Activated T-cell treated with anti-CD3 and anti-CD28 coated beads, Interleukin-2, amount 50 U/mL, for 72 hours (primary cell): ENCODE measurements at places on chromosomes 12 and 14.
A peak's percentile ranks its signal among the peaks of the same experiment; 100 is the strongest.

DNA sequence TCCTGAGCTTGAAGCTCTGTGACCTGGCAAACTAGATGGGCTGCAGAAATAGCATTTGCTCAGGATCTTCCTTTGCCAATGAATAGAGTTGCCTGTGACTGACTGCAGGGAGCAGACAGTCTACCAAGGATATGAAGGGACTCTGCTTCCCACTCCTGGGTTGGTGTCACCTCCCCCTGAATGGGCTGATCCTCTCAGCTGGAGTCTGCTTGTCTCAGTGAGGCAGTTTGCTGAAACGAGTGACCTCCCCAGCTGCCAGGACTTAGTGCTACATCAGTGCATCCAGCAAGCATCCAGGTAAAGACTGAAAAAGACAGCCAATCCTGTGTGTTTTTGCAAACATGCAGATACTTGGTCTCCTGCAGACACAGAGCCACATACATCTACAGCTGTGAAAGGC, 28.5 kb downstream of the PAH start:
- no peak overlapping the region for H3K4me3 ChIP-seq
- no peaks in the 10 kb centered on the region for H3K36me3 ChIP-seq
- H3K27me3 ChIP-seq: peaks cover 8% of the 10 kb centered on the region

DNA sequence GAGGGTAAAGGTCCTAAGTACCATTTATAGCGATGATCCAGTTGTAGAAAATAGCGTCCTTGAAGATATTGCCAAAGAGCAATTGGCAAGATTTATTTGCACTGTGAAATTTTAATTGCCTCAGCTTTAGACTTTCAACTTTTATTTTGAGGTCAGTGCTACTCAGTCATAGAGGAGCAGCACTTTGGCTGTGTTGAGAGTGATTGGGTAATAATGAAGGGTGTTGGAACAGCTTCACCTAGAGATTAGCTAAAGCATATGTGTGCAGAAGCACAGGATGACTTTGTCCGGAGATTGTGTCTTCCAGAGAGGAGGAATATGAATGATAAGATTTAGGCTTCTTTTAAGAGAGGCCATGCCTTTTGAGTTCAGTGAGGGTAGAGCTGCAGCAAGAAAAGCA, 164.8 kb downstream of the NPAS3 start:
- no peaks in the 10 kb centered on the region for H3K27me3 ChIP-seq
- H3K4me1 ChIP-seq: no peaks in the 10 kb centered on the region
- DNase-seq: no peak
- no peaks in the 10 kb centered on the region for H3K36me3 ChIP-seq
- no peak overlapping the region for H3K27ac ChIP-seq
- H3K4me3 ChIP-seq: no peak overlapping the region

DNA sequence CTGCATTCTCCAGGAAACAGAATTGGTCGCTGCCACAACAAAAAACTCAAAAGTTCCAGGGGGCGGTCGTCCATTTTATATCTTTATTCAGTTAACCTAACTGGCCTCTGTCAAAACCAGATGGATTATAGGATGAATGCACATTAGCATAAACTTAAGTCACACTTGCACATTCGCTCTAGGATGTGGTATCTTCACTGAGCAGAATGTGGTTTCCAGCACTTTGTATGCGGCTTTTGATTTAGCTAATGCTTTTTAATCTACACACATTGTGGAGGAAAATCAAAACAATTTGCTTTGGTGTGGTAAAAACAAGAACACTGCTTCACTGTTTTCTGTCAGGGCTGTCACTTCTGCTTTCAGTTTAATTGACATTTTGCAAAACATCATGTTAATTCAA, 4.5 kb downstream of the TAS2R50 start:
- no peaks in the 10 kb centered on the region for H3K36me3 ChIP-seq
- peaks cover 37% of the 10 kb centered on the region for H3K27me3 ChIP-seq
- peaks cover 32% of the 10 kb centered on the region for H3K4me1 ChIP-seq
- DNase-seq: peak; percentile 48

- no peaks in the 10 kb centered on the region for H3K36me3 ChIP-seq
- H3K4me1 ChIP-seq: no peaks in the 10 kb centered on the region
- no peaks in the 10 kb centered on the region for H3K27me3 ChIP-seq
- no peak for DNase-seq
Observed at GRCh38 chr12:82810568-82810967, 123.9 kb downstream of the TMTC2 start.

DNA sequence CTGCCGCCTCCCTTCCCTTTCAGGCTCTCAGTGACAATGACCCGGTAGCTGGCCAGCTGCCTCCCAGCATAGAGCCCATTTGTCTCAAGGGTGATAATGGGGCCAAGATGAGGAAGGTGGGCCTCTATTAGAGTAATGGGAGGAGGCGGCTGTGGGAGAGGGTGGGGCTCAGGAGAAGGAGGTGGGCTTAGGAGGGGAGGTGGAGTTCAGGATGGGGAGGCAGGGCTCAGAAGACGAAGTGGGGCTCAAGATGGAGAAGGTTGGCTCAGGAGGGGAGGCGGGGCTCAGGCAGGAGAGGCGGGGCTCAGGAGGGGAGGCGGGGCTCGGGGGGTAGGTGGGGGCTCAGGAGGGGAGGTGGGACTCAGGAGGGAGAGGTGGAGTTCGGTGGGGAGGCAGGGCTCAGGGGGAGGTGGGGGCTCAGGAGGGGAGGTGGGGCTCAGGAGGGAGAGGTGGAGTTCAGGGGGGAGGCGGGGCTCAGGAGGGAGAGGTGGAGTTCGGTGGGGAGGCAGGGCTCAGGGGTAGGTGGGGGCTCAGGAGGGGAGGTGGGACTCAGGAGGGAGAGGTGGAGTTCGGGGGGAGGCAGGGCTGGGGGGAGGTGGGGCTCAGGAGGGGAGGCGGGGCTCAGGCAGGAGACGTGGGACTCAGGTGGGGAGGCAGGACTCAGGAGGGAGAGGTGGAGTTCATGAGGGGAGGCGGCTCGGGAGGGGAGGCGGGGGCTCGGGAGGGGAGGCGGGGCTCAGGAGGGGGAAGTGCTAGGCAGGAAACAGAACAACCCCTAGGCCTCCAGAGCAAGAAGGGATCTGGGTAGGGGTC, 36.8 kb downstream of the IQSEC3 start:
- H3K36me3 ChIP-seq: no peaks in the 10 kb centered on the region
- no peak overlapping the region for H3K27ac ChIP-seq
- peaks cover 15% of the 10 kb centered on the region for H3K27me3 ChIP-seq
- H3K4me1 ChIP-seq: peaks cover 5% of the 10 kb centered on the region
- no peak overlapping the region for H3K4me3 ChIP-seq

DNA sequence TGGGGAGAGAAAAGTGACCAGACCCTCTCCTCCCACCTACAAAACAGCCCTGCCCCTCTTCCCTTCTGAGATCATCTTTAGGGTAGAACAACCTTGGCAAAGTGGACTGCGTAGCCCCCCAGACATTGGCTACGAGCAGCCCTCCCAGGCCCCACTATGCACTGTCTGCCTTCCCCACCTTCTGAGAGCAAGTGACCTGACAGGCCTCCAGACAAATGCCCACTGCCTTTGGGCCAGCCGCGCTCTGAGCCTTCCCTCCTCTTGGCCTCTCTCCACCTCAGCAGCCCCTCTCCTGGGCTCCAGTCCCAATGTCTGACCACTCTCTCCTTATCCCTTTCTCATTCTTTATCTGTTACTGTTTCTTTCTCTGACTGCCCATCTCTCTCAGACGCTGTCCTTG, 46.5 kb upstream of the CCND2 start:
- no peak overlapping the region for H3K27ac ChIP-seq
- H3K36me3 ChIP-seq: no peaks in the 10 kb centered on the region
- peaks cover 6% of the 10 kb centered on the region for H3K27me3 ChIP-seq
- DNase-seq: no peak
- H3K4me3 ChIP-seq: no peak overlapping the region
- peaks cover 5% of the 10 kb centered on the region for H3K4me1 ChIP-seq

DNA sequence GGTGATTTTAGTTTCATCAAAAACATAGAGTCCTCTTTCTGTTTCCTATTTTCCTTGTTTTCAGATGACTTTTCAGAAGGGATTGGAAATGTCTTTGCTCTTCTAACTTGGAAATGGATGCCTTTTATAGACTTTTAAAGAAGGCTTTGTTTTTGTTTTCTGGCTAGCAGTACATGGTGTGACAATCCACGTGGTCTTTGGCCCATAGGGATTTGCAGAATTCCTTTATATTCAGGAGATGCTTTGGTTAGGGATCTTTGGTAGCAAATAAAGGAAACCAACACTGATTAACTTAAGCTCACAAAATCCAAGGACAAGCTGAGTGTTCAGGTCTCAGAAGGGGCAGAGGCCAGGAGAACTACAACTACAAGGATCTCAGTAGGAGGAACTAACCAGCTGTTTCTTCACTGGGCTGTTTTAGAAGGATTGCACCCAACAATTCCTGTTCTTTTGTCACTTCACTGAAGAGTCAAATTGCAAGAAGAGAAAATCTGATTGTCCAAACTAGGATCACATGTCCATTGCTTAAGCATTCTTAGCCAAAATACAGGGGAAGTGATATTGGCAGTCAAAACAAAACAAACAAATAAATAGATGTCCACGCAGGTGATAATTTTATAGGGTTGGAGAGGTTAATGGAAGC, 58.6 kb upstream of the MANSC4 start:
- peaks cover 2% of the 10 kb centered on the region for H3K36me3 ChIP-seq
- H3K4me3 ChIP-seq: no peak overlapping the region
- no peak overlapping the region for H3K27ac ChIP-seq
- peaks cover 5% of the 10 kb centered on the region for H3K27me3 ChIP-seq
- H3K4me1 ChIP-seq: no peaks in the 10 kb centered on the region

DNA sequence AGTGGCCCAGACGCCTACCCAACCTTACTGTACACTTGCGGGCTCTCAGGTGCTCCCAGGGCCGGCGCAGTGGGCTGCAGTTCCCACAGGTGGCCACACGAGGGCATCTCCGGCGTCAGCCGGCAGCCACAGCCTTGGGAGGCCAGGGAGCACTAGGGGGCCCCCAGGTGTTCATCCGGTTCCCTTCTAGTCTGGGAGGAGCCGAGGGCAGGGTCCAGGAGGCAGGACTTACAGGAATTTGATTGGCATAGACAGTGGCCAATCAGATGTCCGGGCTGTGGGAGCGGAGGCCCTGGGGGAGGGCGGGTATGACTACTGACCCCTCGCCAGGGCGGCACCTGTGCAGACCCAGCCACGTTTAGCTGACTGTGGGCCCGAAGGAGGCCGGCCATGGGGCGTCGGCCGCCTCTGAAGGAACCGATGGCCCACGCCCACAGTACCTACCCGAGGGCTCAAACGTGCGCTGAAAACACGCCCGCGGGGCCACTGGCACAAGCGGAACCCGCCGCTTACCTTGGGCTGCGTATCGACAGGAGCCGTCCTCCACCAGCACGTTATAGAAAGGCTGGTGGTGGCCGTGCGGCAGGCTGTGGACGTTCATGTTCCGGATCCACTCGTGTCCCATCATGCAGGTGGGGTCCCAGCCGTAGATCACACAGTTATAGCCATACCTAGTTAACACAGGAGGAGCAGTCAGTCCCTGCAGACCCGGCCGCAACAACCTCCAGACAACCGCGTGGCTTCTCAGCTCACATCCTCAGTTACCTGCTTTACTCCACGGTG, 34.8 kb downstream of the FBXO21 start:
- peaks cover 27% of the 10 kb centered on the region for H3K4me1 ChIP-seq
- H3K36me3 ChIP-seq: peaks cover 8% of the 10 kb centered on the region
- H3K27ac ChIP-seq: peak overlapping the region; percentile 48
- H3K4me3 ChIP-seq: no peak overlapping the region
- H3K27me3 ChIP-seq: no peaks in the 10 kb centered on the region

GRCh38 chr12:55715169-55715764, 579 bp upstream of the BLOC1S1 start:
- H3K4me3 ChIP-seq: peak overlapping the region; percentile 98
- H3K4me1 ChIP-seq: peaks cover 36% of the 10 kb centered on the region
- no peaks in the 10 kb centered on the region for H3K36me3 ChIP-seq
- H3K27ac ChIP-seq: peak overlapping the region; percentile 99
- no peak for DNase-seq

- no peak overlapping the region for H3K27ac ChIP-seq
- peaks cover 5% of the 10 kb centered on the region for H3K4me1 ChIP-seq
- DNase-seq: no peak
- no peak overlapping the region for H3K4me3 ChIP-seq
- peaks cover 7% of the 10 kb centered on the region for H3K27me3 ChIP-seq
Observed at GRCh38 chr12:50102131-50102531, 1.7 kb upstream of the GPD1 start.

- no peak overlapping the region for H3K27ac ChIP-seq
- no peak overlapping the region for H3K4me3 ChIP-seq
- peaks cover 20% of the 10 kb centered on the region for H3K4me1 ChIP-seq
- H3K36me3 ChIP-seq: no peaks in the 10 kb centered on the region
- no peak for DNase-seq
Observed at GRCh38 chr14:104803912-104804410, 3.1 kb downstream of the ZBTB42 start.

- DNase-seq: peak; percentile 49
- H3K36me3 ChIP-seq: peaks cover 3% of the 10 kb centered on the region
- H3K4me1 ChIP-seq: peaks cover 69% of the 10 kb centered on the region
- H3K4me3 ChIP-seq: peak overlapping the region; percentile 90
Observed at GRCh38 chr12:1691123-1692007, 495 bp downstream of the ADIPOR2 start.
